GM12878 (cell line): ENCODE measurements at places on chromosomes 4 and X. TPM values are rescaled to one million over a fixed set of nuclear protein-coding genes. Genes with fewer than 3 reads are reported as not detected.

The RASL11B gene
- polyA plus RNA-seq = 0.45 and 0.46 TPM in 2 replicates

The NIPAL1 gene
- polyA plus RNA-seq = 7.2 and 9.0 TPM in 2 replicates

The GPC4 gene
- 0.09 and 0.17 TPM in 2 replicates for polyA plus RNA-seq

The SUPT20HL2 gene
- not detected in 2 replicates for polyA plus RNA-seq

The ZMAT1 gene
- 0.88 and 1.2 TPM in 2 replicates for polyA plus RNA-seq

The LDB2 gene
- polyA plus RNA-seq = not detected in 2 replicates

The GPRASP2 gene
- polyA plus RNA-seq = 0.16 TPM in 1 of 2 replicates, not detected in the other

The SYTL4 gene
- not detected in 2 replicates for polyA plus RNA-seq

The ATP6AP2 gene
- 130 and 132 TPM in 2 replicates for polyA plus RNA-seq

The ATP8A1 gene
- polyA plus RNA-seq = 14.6 and 18.5 TPM in 2 replicates

The NMU gene
- not detected in 2 replicates for polyA plus RNA-seq

The ELOVL6 gene
- 6.0 and 6.5 TPM in 2 replicates for polyA plus RNA-seq

The GUCY1A1 gene
- 0.98 and 1.0 TPM in 2 replicates for polyA plus RNA-seq

The ZAR1 gene
- polyA plus RNA-seq = not detected in 2 replicates

The BCLAF3 gene
- polyA plus RNA-seq = 0.65 and 0.74 TPM in 2 replicates

The GPRIN3 gene
- polyA plus RNA-seq = 0.01 TPM in 2 replicates

The TEX13D gene
- 0.14 and 0.36 TPM in 2 replicates for polyA plus RNA-seq

The DCLK2 gene
- polyA plus RNA-seq = not detected in 2 replicates

The CLCN5 gene
- polyA plus RNA-seq = 1.5 TPM in 2 replicates

The SPANXN4 gene
- not detected in 2 replicates for polyA plus RNA-seq

The FGF2 gene
- polyA plus RNA-seq = 0.10 and 0.20 TPM in 2 replicates

The CENPVL1 gene
- not detected in 2 replicates for polyA plus RNA-seq

The BMPR1B gene
- polyA plus RNA-seq = not detected in 2 replicates

The SSX2B gene
- polyA plus RNA-seq = not detected in 2 replicates

The TECRL gene
- polyA plus RNA-seq = not detected in 2 replicates

The TMEM185A gene
- polyA plus RNA-seq = 16.4 and 19.1 TPM in 2 replicates

The TRPC5OS gene
- not detected in 2 replicates for polyA plus RNA-seq

The PRMT9 gene
- polyA plus RNA-seq = 8.1 and 9.0 TPM in 2 replicates

The SFRP2 gene
- 0.16 TPM in 1 of 2 replicates, not detected in the other for polyA plus RNA-seq

The WDR17 gene
- polyA plus RNA-seq = 1.8 and 3.1 TPM in 2 replicates

The SPOCK3 gene
- polyA plus RNA-seq = not detected in 2 replicates

The SPACA5B gene
- polyA plus RNA-seq = not detected in 2 replicates
